ENCODE measurements at places on chromosomes 13 and 19. TPM values are rescaled to one million over a fixed set of nuclear protein-coding genes. Genes with fewer than 3 reads are reported as not detected.

Gene TUBA3C
- not detected for total RNA-seq

Gene SYNGR4
- not detected for total RNA-seq

Gene ZNF574
- 24.6 TPM for total RNA-seq

Gene KCNN1
- total RNA-seq: 0.33 TPM

Gene ZNF177
- 6.0 TPM for total RNA-seq

Gene RRAS
- total RNA-seq: 40.9 TPM

Gene SRRM5
- 0.10 TPM for total RNA-seq

Gene TUBGCP3
- total RNA-seq: 44.3 TPM

Gene ATXN8OS
- not detected for total RNA-seq

Gene CBARP
- total RNA-seq: 2.4 TPM

DNA sequence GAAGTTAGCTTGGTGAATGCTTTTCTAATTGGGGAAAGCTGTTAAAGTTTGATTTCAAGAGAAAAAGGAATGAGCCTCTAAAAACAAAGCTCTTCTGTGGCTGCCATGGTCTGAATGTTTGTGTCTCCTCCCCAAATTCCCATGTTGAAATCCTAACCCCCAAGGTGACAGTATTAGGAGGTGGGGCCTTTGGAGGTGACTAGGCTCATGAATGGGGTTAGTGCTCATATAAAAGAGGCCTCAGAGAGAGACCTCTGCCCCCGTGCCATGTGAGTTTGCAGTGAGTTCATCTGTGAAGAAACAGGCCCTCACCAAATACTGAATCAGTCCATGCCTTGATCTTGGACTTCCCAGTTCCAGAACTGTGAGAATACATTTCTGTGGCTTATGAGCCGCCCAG is 56.5 kb downstream of the ARHGEF7 start:
- no peak for DNase-seq

DNA sequence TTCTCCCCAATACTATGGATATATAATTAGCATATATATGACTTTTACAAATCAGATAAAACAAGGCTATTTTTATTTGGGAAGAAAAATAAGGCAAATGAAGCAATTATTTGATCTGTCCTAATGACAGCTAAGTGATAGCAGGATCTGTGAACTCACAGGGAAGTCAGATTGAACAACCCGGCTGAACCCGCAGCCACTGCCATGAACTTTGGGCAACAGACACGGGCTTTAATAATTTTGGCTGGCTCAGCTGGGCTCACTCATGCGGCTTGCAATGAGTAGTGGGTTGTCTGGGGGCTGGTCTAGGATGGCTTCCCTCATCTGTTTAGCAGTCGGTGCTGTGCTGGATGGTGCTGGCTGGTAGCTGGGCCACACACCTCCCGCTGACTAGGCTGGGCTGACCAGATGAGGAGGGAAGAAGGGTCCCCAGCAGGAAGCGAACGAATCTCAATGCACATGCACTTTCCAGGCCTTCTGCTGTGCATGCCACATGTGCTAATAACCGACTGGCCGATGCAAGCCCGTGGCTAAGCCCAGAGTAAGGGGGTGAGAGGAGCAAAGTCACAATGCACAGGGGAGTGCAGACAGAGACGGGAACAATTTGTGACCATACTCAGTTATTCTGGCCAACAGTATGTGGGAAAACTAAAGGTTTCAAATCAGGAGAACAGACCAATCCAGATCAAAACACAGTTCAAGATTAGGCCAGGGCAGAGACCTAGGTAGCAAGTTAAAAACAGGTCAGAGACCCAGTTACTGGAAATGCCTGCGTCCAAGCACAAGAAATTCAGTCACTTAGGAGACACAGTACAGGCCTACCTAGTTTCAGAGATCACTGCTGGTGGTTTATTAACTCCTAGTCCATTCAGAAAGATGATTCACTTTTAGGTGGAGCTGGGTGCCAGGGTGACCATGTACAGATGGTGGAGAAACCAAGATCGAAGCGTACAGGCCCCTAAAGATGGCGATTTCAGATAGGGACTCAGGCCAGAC is 22.3 kb downstream of the CRYL1 start:
- no peak for DNase-seq

GRCh38 chr13:81395368-81395767 is 1054.4 kb upstream of the SPRY2 start:
- no peak for DNase-seq

DNA sequence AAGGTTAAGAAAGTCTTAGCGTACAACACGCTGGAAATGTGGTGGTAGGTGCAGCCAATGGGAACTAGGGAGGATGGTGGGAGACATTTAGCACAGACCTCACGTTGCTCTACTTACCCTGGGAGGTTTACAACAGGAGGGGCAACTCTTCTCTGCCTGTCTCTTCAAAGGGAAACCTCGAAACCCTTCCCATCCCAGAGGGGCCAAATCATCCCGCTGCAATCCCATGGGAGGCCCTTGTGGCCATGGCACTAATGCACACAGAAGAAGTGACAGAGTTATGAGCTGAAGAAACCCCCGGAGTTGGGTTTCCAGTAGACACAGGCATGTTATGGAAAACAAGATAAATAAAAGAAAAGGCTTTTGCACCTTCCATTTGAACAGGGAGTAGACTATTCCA is 35.6 kb downstream of the SHISA2 start:
- no peak for DNase-seq

- DNase-seq: no peak
Measured at GRCh38 chr13:29160862-29161261, 340.7 kb downstream of the MTUS2 start.

DNA sequence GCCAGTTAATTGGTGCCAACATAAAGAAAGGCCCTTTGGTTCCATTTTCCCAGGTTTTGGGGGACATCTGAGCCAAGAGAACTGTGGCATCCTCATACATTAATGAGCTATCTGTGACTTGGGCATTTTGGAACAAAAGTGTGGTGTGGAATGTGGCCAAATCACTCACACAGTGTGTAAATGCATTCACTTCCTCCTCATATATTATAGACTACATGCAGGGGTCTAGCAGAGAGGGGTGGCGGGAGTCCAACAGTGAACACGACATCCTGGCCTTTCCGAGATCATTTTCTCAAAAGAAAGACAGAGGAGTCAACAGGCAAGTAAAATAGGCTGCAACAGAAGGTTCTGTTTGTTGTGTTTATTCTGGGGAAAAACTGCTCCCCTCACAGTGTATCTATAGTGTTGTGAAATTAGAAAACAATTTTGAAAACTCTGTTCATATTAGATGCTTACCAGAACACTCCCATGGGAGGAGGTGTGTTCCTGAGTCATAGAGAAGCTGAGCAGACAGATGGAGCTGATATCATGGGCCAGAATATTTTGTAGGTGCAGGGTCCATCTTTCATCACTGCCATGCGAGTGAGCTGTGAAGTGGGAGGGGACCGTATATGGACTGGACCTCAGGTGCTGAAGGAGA is 36.9 kb downstream of the PABPC3 start:
- no peak for DNase-seq

DNA sequence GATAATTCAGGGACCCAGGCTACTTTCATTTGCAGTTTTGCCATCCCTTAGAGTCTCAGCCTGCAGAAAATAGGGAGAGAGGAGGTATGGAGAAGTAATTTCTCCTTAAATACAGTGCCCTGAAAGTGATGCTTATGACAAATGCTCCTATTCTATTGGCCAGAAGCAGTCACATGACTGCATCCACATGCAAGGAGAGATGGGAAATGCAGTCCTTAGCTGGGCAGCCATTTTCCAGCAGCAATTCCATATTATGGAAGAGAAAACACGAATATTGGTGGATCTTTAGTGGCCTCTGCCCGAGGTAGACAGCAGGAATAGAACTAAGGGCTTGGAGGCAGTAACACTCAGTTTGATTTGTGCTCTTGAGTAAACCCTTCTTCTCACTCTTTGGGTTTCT is 39.4 kb downstream of the VAV1 start:
- DNase-seq: no peak

DNA sequence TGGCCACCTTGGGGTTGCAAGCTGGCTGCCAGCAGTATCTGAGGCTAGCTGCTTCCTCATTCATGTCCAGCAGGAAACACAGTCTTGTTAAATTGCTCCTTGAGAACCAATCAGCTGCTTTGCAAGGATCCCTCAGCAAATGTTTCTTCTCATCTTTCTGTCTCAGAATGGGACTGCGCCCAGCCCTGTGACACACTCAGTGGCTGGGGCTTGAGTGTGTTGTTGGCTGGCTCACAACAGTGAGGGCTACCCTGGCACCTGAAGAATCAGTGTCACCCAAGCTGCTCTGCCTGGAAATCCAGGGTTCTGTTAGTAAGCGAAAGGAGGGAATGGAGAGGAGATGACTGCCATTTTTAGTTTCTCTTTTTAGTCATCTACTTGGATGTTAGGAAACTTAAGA is 317.2 kb downstream of the DCT start:
- no peak for DNase-seq

GRCh38 chr13:34414616-34415015 is 527.5 kb upstream of the NBEA start:
- no peak for DNase-seq

- no peak for DNase-seq
Measured at GRCh38 chr19:51594774-51595109, 23.7 kb downstream of the ZNF175 start.

DNA sequence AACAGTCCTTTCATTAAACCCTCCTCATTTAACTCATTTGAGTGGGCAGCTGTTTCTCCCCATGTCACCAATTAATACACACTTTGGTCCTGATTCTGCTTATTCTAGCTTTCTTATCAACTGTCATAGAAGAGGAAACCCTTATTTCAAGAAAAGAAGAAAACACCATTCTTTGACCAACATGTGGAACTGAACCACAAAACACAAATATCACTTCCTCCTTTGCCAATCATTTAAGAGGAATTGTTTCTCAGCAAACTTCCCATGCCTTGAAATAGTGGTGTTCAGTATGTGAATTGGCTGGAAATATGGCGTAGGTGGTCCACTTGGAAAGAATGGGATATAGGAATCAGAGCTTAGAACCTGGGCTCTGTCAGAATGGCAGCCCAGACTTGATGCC is 20.4 kb downstream of the MBD3L2B start:
- DNase-seq: no peak

- no peak for DNase-seq
Measured at GRCh38 chr13:51122868-51123566, 11.9 kb upstream of the C13orf42 start.

DNA sequence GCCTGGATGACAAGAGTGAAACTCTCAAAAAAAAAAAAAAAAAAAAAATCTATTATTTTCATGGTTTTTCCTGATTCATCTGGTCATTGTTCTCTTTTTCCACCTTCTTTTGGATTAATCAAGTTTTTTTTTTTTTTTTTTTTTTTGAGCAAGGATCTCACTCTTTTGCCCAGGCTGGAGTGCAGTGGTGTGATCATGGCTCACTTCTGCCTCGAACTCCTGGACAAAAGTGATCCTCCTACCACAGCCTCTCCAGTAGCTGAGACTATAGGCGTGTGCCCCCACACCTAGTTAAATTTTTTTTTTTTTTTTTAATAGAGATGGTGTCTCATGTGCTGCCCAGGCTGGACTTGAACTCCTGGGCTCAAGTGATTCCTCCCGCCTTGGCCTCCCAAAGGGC is 27.7 kb downstream of the BLOC1S3 start:
- no peak for DNase-seq

DNA sequence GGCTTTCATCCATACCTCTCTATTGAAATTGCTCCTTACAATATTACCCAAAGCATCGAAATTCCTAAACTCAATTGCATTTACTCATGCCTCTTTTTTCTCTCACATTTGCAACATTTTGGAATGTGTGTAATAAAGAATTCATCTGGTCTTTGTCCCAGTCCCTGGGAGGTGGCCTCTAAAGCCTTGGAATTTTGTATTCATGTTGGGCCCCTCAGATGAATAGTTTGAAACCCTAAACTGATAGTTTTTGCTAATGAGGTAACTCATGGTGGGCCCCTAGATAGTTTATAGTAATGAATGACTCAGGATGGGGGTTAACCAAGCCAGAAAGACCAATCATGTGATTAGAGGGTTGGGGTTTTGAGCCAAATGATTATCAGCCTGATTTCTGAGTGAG is 490.4 kb downstream of the DIAPH3 start:
- DNase-seq: no peak

DNA sequence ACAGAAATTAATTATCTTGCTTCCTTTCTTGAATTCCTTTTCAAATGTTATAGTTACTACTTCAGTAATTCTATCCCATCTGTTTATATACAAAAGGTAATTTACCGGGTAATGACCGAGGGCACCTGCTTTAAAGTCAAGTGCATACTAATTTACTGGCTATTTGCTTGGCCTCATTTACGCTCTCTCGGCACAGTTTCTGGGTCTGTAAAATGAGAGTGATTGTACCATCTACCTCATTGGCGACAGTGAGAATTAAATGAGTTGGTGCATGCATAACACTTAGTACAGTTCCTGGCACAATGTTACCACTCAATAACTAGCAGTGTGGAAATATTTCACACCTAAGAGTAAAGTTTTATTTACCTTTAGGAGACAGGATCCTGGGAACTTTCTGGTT is 111.6 kb downstream of the GGACT start:
- DNase-seq: no peak

GRCh38 chr19:34310494-34310981 is 54.5 kb upstream of the GPI start:
- DNase-seq: no peak

DNA sequence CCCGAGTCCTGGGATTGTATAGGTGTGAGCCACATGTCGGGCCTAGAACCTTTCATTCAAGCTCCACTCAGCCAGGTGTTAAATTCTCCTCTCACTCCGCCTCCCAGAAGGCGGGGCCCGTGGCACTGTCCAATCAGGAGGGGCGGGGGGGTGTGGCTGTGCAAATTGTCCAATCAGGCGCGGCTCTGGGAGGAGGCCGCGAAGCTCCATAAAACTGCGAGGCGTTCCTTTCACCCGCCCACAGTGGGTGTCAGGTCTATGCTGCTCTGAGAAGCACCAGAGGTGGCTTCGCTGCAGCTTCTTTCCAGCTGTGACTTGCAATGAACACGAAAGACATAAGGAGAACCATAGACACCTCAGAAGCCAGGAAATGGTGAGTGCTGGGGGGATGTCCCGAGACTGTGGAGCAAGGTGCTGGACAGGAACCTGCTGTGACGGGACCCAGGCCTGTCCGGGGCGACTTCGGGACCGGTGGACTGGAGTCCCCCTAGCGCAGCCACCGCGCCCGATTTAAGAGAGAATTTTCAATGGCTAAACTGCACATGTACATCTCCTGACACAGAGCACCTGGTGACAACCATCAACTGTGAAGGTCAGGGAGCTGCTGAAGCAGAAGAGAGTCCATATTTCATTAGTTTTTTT is 3.0 kb upstream of the ZNF136 start:
- DNase-seq: no peak

DNA sequence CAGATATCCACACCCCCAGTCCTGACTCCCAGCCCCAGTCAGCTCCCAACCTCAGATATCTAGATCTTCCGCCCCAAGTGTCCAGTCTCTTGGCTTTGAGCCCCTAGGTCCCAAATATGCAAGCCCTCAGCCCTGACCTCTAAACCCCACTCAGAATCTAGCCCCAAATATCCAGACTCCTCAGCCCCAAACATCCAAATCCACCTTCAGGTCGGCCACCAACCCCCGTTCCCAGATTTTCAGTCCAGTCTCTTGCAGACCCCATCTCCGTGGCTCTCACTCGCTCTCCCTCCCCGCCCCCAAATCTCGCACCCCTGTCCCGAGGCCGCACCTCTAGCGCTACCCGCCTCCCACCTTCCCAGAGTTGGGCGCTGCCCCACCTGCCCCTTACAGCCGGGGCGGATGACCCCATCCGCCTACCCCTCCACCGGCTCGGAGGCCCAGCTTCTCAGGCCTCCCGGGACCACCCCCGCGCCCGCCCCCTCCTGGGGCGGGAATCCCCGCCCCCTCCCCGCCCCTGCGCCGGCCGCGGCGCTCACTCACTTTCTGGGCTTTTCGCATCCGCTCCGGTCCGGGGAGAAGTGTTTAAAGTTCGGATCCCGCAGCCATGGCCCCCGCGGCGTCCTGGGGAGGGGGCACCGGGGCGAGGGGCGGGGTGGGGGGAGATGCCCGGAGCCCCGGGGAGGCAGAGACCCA is 604 bp downstream of the ERFL start:
- DNase-seq: no peak
